ENCODE measurements at places on chromosomes 7 and 10.

GRCh38 chr7:116407165-116407564 lies 92.4 kb upstream of the CAV2 start:
- DNase-seq, result no peak

GRCh38 chr10:111944331-111944730 lies 239.2 kb downstream of the GPAM start:
- DNase-seq, result no peak

DNA sequence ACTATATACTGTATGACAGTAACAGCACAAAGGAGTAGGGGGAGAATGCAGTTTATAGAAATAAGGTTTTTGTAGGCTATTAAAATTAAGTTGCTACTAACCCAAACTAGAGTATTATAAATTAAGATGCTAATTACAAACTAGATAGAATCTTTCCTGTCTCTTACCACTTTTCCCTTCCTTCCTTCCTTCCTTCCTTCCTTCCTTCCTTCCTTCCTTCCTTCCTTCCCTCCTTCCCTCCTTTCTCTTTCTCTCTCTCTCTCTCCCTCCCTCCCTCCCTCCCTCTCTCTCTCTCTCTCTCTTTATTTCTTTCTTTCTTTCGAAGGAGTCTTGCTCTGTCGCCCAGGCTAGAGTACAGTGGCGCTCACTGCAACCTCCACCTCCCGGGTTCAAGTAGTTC lies 36.4 kb upstream of the BRAF start:
- no peak for DNase-seq

DNA sequence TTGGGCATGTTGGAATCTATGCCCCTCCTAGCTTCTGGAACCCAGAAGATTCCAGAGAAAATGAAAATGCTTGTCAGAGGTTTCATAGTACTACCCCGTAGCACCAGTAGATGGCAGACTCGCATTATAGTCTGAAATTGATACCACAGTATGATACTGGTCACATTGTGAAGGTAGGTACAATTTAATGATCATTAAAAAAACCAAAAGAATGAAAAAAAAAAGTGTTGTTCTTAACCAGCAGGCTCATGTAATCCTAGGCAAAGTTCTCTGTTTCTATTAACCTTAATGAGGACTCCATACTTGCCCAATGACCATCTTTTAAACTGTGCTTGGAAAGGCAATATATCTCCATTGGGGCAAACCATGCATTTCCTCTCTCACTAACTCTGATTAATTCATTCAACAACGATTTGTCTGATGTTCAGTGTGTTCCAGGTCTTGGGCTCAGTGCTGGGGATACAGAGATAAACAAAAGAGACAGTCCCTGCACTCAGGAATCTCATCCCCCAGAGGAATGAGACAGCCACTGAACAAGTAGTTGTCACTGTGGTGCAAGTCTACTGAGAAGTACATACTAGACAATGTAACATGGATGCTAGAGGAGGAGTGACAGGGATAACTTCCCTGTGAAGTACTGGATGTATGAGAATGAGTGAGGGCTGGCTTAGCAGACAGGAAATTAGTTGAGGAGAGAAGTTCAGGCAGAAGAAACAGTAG lies 223.5 kb upstream of the PHYHIPL start:
- no peak for DNase-seq

DNA sequence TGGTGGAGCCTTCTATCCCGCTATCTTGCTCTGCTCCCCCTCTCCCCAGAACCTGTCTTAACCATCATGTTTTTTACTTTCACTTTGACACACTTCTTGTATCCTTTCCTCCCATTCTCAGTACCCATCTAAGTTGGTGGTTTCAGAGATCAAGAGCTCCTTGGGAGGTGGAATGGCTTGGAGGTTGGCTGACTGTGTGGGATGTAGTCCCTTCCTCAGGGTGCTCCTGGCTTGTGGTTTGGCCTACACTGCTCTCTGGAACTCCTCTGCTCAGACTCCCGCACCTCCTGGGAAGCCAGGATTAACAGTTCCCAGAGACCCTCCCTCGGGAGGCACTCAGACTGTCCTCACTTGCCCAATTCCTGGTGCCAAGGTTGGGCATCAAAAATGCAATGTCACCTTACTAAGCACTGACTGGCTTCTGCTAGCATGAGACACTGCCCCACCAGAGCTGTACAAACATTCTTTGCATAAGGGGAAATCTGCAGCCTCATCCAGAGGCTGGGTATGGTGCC lies 93.1 kb upstream of the NAMPT start:
- no peak for DNase-seq

GRCh38 chr7:24340727-24341126 lies 56.7 kb downstream of the NPY start:
- no peak for DNase-seq

DNA sequence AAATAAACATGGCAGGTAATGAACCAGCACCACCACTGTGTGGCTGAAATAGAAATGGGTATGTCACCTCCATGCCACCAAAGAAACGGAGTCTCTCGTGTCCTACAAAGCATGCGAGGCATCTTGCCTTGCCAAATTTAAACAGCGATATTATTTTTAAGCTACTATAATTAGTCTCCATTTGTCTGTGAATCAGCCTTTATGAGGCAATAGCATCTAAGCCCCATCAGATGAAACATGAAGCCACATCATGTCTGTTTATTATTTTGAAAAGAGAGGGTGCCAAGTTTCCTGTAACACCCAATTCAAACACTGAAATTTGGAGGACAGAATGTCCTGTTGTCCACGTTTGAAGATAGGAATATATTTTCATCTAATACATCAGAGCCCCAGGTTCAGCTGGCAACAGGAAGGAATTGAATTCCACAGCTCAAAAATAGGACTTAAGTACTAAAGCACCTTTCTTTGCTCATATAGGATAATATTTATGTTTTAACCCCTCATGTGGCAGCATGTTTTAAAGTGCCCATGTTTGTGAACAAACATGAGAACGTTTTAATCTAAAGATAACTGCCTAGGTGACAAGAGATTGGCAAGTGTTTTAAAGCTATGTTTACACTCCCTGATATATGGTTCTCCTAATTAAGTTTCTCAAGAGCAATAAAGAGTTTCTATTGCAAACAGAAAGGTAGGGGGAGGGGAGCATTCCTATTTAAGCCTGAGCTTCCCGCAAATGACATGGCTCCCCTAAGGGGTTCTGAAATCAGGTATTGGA lies 86.8 kb downstream of the SORBS1 start:
- DNase-seq, result no peak

- DNase-seq, result no peak
These were observed 26.0 kb upstream of the PLEKHA1 start for GRCh38 chr10:122348512-122348911.

DNA sequence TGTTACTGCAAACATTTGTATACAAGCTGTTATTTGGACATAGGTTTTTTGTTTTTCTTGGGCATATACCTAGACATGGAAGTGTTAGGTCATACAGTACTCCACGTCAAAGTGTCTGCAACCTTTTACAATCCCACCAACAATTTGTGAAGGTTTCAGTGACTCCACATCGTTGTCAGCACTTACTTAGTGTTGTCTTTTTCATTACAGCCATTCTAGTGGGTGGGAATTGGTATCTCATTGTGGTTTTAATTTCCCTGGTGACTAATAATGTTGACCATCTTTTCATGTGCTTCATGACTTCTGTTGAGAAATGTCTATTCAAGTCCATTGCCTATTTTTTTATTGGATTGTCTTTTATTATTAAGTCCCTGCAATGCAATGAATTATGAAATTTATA lies 95.0 kb downstream of the UBE3C start:
- DNase-seq, result no peak

DNA sequence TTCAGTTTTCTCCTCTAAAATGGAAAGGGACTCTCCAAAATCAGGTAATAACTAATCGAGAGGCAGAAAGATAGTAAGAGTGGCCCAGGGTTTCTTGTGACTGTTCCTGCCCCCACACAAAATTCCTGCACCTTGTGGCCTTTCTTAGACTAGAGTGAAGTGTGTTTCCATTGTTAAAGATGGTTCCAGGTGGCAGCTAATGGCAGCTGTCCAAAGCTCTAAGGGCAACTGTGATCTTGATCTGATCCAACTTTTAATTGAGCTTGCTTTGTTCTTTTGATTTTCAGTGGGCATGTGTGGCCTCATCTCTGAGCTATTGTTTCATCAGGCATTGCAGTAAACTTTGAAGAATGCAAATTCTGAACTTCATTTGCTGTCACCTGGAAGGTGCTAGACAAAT lies 19.4 kb downstream of the ACSL5 start:
- DNase-seq, result no peak

GRCh38 chr10:20221356-20221755 lies 405.1 kb downstream of the PLXDC2 start:
- no peak for DNase-seq

GRCh38 chr7:45978010-45978681 lies 57.1 kb upstream of the IGFBP3 start:
- no peak for DNase-seq
